ENCODE measurements at places on chromosomes 16 and 17. TPM values are rescaled to one million over a fixed set of nuclear protein-coding genes. Genes with fewer than 3 reads are reported as not detected.

GRCh38 chr16:11057711-11058345 lies 113.5 kb downstream of the CLEC16A start:
- no peak for DNase-seq

TBC1D3G gene
- total RNA-seq: not detected

PSMD3 gene
- total RNA-seq: 55.7 TPM

ZNF205 gene
- 0.38 TPM for total RNA-seq

DNA sequence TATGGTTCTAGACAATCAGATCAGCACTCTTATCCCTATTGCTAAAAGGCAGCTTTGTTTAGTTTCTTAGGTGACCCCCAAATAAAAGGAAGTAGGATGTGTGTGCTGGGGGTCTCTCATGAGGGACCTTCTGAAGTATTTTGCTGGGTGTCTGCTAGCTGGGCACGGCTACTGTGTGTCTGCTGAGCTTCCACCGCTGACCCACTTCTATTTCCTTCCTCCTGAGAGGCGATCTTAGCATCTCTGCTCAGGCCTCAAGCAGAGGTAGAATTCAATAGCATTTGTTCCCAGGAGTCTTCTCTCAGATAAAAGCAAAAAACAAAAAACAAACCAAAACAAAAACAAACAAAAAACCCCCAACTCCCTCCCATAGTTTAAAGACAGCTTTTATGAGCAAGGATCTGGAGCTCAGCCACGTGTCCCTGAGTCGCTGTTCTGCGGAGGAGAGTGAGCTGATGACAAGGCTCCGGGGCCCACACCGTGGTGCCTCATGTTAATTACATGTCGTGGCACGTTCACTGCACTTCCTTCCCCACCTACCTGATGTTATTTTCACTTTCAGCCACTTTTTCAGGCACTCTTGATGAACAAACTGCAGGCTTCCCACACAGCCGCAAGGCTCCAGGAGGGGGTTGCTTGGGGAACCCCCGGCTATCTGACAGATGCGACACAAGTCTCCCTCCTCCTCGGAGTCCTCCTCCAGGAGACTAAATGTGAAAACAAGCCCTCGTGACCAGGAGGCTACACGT lies 83.5 kb downstream of the MARCHF10 start:
- peak; percentile 64 for DNase-seq

DNA sequence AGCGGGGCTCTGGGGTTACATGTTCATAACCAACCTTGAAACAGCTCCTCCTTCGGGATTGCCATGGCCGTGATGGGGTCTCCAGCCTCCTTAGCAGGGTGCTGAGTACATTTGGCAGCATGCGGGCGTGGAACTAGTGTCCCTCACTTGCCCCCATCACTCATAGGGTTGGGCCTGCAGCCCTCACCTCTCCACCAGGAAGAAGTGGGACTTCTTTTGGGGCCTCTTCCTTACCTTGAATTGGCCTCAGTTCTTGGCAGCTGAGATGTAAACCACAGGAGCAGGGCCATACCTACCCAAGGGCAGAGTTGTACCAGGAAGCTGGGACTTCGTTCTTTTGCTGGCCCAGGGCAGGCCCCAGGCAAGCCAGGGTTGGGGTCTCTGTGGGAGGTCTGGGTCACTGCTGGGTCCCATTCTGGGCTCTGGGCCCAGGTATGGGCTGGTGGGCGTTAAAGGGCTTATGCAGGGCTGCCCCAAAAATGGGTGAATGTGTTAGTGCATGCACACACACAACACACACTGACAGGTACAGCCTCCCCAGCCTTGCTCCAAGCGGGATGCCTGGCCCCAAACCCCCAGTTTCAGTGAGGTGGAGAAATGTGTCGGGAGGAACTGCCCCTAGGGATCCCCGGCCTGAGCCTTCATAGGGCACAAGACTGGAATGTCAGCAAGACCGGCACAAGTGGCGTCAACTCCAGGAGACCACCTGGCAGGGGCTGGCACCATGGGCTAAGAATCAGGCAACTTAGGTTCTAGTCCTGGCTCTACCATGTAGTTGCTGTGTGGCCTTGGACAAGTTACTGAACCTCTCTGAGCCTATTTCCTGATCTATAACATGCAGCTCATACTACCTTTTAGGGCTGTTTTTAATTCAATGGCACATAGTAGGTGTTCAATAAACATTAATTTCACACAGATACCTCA lies 3.9 kb upstream of the KRT15 start:
- no peak for DNase-seq

DNA sequence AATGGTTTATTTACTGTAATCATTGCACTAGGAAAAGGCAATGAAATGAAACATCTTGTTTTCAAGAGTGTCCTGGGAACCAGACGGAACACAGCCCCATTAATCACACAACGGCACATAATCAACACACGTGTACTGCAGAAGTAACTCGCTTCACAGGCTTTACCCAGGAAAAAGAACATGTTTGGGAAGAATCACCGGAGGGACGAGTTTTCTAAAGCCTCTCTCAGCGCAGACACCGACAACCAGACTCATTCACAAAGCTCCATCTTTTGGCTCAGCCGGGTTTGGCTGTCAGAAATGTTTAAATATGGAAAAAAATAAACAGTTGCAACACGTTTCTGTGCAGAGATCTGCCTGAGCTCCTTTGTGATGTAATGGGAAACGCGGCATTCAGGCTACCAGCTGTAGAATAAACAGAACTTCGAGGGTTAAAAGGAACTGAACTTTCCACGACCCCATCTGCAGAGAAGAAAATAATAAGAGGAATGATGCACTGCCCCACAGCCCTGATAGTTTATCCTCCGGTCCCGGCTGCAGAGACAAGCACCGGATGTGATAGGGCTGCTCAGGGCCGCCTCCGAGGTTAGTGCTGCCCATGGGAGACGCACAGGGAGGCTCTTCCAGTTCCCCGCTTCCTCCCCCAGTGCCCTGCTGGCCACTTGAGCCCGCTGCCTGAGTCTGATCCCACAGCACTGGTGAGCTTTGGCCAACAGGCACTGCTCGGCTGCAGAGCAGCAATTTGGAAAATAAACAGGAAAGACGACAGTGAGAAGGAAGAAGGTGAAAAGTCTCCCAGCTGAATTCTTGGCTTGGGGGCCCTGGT lies 119.8 kb downstream of the HIC1 start:
- no peak for DNase-seq

DNA sequence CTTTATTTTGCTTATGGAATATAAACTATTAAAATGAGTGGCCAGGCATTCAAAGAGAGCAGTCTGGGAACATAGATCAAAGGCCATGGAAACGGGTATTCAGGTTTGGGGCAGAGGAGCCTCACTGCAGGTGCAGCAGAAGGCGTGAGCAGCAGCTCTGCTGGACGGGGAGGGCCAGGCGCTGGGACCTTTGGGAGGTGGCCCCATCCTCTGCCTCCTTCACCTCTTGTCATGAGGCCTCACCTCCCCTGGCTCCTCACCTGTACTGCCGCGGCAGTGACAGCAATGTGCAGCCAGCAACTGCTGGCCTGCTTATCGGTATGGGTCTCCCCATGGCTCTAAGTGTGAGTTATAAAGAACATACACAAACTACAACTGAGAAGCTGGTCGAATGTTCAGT lies 109.4 kb downstream of the CDK5R1 start:
- no peak for DNase-seq

DNA sequence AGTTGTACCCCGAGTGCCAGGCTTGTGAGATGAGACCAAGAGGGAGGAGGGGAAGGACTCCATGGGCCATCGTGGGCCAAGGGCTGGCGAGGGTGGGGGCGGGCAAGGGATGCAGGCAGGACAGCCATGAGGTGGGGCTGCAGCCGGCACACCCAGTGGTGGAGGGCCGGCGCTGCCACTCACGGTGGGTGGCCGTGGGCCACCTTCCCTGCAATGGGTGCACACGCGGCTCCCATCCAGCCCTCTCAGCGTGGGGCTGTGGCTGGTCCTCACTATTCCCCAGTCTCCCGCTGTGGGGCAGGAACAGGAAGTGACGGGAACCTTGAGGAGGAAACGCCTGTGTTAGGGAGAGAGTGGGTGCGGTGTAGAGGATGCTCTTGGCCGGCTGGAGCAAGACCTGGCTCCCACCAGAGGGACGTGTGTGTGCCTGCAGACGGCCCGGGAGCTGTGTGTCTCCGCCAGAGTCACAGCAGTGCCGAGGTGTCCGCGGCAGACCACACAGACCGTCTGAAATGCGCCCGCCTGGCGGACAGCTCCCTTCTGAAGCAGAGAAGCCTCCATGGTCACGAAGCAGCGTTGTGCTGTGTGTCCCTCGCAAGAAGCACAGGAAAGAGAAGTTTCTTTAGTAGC lies 23.6 kb downstream of the CIBAR2 start:
- no peak for DNase-seq

MGAT5B gene
- total RNA-seq: 3.7 TPM

DNA sequence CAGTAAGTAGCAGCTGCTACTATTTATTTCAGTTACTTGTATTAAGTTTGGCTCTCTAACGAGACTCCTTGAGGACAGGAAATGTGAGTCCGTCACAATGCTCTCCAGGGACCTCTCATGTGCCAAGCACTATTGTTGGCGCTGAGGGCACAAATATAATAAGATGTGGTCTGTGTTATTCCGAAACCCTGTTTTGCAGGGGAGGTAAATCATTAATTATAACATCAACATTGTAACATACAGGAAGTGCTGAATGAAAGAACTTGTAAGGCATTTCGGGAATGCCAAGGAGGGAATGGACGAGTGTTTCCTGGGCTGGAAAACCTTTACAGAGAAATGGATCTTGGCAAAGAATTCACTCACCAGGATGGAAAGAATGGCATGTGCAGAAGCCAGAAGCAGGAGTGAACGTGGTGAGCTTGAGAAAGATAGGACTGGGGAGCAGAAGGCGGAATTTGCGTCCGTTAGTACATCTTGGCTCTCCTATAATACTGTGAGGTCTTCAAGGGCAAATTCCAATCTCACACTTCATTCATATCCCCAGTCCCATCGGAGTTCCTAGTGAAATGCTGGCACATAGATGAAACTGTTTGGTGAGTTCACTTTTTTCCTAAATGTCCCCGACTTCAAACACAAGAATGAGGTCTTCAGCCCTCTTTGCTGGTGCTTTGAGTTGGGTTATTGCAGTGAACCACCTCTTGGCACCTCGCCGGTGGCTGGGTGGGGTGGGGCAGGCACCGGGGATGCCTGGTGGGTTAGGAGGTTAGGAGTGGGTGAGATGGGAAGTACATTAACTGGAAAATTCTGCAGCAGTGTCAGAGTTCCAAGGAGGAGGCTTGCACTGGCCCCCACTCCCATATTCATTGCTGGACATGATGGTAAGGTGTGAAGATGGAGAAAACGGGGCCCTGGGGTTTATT lies 11.5 kb downstream of the TAC4 start:
- DNase-seq: no peak

DNA sequence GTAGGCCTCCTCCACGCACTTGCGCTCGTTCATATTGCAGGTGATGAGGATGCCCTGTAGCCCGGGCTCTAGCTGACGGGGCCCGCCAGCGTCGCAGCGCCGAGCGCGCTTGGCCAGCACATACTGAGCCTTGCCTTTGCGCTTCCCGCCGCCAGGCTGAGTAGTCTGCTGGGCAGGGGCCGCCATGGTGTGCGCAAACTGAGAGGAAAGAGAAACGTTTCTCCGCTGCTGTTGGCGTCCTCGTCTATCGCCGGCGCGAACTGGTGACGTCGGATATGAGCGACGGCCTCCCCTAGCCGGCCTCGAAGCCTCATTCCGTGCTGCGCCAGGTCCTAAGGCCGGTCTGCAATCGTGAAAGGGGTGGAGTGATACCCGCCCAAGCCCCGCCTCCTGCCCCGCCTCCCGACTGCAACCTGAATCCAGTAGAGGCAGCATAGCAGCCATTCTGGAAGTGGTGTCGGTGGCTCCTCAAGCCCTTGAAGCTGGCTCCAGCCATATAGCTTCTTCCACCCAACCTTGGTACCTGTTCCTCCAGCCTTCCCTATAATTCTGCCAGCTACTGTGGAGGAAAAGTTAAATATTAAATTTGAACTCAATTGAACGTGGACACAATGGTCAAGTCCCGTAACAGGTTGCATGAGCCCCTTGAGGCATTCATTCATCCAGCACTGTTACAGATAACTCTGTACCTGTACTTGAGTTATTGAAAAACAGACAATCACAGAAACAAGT lies at the start of gene THUMPD1:
Gene THUMPD1 (minus strand): TSS at position 265 of the 732 bp plus-strand sequence. CDS start 79 bp downstream, at position 186.
- peak; percentile 95 for DNase-seq

HOXB6 gene
- total RNA-seq: not detected

DNA sequence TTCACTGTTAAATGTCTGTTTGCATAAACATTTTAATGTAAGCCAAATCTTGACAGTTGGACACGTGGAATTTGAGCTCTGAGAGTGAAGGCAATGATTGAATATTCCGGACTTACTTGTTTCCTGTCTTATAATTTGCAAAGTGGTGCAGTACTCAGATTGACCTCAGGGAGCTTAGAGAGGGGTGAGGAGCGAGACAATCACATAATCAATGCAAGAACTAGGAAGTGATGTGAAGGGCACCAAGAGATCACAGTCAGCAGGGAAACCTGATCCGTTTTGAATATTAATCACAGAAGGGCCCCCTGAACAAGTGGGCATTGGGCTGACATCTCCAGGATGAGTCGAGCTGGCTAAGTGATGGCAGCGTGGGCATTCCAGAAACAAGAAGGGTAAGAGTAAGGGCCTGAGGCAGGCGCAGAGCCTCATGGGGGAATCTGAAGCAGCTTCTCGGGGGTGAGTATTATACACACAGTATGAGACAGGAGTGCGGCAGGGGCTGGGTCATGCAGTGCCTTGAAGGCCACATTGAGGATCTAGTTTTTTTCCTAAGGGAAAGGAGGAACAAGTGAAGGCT lies 26.1 kb downstream of the TEX2 start:
- DNase-seq: no peak

ITGB4 gene
- 0.77 TPM for total RNA-seq

HOXB3 gene
- 7.5 TPM for total RNA-seq

DNA sequence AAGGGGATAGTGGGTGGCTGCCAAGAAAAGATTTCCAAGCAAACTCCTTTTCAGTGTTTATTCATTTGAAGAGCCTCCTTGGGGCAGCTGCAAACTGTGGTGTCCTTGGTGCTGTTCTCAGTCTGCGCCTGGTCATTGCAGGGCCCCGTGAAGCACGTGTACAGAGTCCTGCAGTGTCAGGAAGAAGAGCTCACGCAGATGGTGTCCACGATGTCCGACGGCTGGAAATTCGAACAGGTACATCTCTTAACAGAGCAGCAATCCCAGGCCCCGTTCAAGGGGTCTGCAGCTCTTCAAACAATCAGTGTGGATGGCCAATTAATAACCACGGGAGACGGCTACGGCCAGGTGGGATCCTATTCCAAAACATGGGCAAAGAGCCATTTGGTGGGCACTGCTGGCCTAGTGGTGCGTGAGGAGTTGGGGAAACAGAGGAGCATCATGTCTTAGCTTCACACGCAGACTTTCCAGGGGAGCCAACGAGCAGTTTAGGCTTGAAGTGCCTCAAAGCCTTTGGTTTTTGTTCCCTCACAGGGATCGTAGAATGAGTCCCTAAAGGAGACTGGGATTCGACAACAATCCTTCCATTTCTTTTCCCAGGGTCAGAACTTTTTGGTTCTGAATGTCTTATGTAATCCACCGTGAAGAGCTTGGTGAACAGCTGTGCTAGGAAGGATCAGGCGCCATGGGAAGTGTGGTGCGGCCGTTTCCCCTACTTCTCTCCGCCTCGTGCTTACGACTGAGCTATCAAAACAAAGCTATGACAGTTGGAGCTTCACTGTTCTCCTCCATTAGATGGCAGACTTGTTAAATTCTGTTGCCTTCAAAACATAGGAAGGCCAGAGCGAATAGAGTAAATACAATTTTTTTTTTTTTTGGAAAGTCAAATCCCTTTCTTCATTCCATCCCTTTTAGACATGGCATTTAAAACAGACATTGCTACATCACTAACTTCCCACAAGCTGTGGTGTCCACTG lies 12.6 kb downstream of the KCTD2 start:
- DNase-seq: peak; percentile 54

NPIPA5 gene
- 44.8 TPM for total RNA-seq

All from naive thymus-derived CD4-positive, alpha-beta T cell (primary cell).